GM04504 (cell line): ENCODE measurements at places on chromosomes 12 and 14.

DNA sequence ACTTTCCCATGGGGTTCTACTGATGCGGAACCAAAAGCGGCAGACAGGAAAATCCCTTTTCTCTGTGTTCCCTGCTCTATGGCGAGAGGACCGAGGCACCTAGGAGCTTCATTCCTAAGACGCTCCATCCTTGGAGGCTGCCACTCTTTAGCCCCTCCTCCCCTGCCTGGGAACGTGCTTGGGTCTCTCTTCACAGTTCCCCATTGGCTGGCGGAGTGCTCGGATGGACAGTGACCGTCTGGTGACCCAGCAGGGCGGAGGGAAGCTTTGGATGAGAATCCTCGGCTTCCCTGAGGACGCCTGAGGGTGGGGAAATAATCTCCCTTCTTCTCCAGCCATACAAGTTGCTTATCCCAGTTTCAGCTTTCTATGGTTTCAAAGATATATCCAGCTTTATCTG, 37.3 kb downstream of the KCNA5 start:
- DNase-seq, result no peak

GRCh38 chr12:24854908-24855307, 94.0 kb downstream of the BCAT1 start:
- DNase-seq, result no peak

DNA sequence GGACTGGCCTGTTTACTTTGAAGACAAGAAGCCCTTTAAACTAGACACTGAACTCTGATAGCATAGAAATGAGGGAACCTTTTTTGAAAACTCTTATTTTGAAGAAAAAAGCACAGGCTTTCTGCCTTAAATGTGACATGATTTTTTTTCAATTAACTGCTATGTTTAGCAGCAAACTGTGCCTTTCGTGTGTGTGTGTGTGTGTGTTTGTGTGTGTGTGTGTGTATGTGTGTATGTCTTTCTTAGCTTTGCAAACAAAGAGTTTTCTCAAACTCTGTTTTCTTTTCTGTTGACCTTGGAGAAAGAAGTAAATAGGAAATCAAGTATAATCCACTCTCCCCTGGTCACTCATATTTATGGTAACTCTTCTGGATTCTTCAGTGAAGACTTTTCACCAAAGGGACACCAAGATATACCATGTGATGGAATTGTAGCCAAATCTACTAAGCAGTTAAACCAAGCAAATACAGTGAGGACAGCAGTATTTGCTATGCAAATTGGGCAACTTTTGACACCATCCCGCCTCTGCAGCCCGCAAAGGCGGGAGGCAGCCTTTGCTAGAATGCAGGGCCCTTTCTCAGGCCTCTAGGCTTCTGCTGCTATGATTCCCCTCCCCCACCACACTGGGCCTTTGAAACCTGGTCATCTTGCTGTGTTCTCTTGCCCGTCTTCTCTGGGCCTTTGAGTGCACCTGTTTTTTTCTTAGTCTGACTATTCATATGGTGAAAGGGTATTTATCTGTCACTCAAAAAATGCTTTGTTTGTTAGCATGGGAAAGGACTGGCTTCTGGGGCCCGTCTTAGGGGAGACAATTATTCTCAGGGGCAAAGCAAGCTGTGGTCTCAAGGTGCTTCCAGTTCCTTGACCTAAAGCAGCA, 107.9 kb downstream of the MYRFL start:
- DNase-seq, result no peak

GRCh38 chr14:105864651-105865265, 338.4 kb downstream of the TMEM121 start:
- no peak for DNase-seq

GRCh38 chr14:47277703-47278102, 397.7 kb downstream of the MDGA2 start:
- no peak for DNase-seq

- DNase-seq, result no peak
Observed at GRCh38 chr14:43119672-43120071, 1387.4 kb downstream of the FSCB start.

- no peak for DNase-seq
Observed at GRCh38 chr14:98946940-98947339, 325.1 kb downstream of the BCL11B start.

DNA sequence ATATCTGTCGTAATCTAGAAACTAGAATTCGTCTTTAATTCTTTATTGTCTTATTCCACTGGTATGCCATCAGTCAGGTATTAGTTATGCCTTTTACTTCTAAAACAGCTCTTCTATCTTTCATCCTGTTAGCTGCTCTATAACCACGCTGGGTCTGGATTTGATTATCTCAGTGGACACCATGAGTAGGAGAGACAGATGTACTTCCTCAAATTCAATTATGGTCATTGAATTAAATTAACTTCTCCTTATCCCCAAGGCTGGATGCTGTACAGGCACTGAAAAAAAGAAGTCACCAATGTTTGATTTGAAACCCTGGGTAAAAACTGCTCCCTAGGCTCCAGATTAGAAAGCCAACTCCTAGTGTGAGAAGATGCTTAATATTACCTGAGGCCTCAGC, 107.3 kb downstream of the PIK3C2G start:
- no peak for DNase-seq

DNA sequence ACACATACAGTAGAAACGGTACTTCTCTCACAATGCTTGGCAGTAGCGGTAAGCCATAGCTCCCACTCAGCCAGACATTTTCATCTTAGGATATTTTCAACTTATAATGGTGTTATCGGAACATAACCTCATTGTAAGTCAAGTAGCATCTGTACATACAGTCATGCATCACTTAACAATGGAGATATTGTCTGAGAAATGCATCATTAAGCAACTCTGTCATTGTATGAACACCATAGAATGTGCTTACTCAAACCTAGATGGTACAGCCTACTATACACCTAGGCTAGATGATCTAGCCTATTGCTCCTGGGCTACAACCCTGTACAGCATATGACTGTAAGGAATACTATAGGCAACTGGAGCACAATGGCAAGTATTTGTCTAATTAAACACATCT, 40.8 kb downstream of the RPS6KA5 start:
- no peak for DNase-seq

DNA sequence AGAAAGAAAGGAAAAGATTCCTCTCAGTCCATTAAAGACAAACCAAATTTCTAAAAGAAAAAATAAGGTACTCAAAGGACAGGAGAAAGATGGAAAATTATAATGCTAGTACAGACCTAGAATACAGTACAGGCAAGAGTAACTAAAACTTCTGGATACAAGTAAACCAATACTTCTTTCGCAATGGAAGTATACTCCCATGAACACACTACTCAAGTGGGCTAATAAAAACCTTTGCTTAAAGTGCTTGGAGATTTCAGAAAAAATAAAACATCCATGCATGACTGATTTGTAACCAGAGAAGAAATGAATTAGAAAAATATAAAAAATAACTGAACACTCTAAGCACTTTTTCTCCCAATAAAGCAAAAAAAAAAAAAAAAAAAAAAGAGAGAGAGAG, 3.5 kb downstream of the ZBTB25 start:
- no peak for DNase-seq
